ENCODE measurements at places on chromosomes 11 and 22.
A peak's percentile ranks its signal among the peaks of the same experiment; 100 is the strongest.

DNA sequence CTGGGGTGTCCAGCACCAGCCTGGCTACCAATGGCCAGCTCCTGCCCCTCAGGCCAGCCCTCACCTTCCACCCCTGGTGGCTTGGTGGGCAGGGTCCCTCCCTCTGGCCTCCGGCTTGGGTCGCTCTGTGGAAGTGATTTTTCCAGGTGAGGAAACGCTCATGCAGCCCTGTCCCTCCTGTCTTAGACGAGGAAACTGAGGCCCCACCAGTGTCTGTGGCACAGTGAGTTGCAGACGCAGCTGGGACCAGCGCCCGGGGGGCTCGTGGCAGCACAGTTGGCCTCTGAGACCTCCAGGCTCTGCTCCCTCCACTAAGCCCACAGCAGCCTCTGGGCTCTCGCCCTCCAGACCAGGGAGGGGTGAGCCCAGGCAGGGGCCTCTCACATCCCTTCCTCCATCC is 6.2 kb downstream of the B3GAT1 start:
- no peak for DNase-seq

- no peak for DNase-seq
Observed at GRCh38 chr11:115462004-115462541, 42.1 kb downstream of the CADM1 start.

DNA sequence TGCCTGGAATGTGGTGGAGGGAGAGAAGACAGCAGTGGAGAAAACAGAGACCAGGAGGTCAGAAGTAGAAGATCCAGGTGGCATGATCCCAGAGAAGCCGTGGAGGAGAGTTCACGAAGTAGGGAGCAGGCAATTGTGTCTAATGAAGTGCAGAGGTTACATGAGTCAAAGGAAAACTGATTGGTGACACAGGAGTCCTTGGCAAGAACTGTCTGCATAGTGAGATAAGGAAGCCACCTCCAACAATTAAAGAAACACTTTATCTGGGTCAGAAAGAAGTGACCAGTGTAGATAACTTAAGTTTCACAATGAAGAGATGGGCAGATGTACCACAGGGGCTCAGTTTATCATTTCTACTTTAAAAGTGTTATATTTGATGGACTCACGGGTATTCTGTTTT is 57.0 kb upstream of the PTH start:
- DNase-seq: no peak

GRCh38 chr11:121105481-121106195 is 4.6 kb downstream of the TECTA start:
- peak; percentile 28 for DNase-seq

DNA sequence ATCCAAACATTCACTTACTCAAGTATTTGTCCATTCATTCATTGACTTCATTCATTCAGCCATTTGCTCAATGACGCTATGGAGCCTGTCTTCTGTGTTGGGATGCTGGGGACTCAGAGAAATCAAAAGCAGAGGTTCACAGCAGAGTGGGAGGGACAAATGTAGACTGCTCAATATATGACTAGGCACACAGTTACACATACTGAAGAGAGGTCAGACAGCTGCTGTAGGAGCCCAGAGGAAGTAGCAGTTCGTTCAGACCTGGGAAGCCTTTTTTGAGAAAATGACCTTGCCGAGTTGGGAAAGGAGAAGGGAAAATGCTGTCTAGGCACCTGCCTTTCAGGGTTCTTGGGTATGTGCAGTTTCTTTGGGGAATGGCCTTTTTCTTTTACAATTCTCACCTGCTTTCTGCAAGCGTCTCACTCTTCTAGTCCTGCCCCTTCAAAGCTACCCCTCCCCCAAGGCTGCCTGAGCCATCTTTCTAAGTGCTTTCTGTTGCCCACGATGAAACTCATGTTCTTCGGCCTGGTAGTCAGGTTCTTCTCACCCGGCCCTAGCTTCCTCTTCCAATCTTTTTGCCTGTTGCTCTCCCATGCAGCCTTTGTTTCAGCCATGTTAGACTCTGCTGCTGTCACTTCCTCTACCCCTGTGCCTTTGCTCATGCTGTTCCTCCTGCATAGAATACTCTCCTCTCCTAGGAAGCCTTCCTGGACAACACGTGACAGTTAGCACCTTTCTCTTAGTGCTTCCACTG is 4.2 kb upstream of the UVRAG start:
- DNase-seq: no peak

DNA sequence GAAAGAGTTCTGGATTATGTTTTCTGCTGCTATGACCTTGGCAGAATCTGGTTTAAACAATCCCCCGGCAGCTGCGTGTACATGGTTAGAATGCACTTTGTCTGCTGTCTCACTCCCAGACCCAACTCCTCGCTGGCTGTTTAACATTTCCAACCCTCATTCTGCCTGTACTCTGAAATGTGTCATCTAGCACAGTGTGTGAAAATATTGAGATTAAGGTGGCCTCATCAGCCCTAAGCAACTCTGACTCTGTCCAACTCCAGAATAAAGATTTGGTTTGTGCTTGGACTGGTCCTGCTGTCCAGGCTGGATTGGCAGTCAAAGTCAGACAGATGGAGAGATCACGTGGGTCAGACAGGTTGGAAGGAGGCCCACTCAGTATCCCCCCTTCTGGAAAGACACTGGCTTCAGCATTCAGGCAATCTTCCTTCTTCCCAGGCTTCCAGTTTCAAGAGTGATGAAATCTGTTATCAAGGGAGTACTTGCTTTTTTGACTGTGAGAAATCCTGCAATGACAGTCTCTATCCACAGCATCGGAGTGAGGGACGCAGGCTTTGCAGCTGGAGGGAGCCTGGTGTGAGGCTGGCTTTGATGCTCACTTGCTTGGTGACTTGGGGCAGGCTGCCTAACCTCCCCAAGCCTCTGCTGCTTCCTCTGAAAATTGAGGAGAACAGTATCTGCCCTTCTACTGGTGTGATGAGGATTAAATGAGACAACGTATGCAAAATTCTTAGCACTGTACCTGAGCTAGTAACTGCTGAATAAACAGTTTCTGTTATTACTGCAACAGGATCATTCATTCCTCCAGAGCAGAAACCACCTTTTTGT is 29.8 kb downstream of the ABTB2 start:
- DNase-seq: no peak

- no peak for DNase-seq
Observed at GRCh38 chr11:72228229-72228843, 3.8 kb downstream of the INPPL1 start.

- no peak for DNase-seq
Observed at GRCh38 chr11:73233692-73234470, 15.8 kb downstream of the P2RY2 start.

GRCh38 chr11:70552167-70553150 is 154.1 kb downstream of the CTTN start:
- no peak for DNase-seq

- DNase-seq: no peak
Observed at GRCh38 chr11:70757241-70757640, 358.9 kb downstream of the CTTN start.

DNA sequence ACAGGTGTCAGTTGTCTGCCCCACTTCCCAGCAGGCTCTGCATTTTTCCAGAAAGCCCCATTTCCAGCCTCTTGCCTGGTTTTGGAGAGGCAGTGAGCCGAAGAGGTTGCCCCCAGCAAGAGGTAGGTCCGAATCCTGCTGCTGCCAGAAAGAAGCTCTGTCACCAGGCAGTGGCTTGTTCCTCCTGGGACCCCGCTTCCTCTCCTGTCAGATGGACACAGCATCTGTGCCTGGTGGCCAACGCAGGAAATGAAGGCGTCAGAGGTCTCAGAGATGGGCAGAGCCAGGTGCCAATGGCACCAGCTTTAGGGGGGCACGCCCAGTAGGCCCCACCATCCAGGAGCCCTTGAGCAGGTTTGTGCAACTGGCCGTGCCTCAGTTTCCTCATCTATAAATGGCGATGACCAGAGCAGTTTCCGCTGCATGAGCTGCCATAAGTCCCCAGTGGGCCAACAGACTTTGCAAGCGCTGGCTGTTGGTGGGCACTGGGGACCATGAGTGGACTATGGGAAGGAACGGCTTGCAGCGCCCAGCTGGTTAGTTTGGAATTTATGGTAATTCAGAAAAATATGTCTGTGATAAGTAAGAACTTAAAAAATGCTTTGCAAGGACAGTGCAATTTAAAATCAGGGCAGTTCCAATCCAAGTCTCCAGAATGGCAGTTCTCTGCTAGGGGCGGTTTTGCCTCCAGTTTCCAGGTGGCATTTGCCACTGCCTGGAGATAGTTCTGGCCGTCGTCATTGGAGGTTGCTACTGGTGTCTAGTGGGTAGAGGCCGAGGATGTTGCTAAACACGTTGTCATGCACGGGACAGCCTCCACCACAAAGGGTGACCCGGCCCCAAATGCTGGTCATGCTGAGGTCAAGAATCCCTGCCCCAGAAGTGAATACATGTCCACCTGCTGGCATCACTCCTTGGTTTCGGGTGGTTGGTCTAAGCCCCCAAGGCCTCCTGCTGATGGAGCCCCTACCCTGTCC is 2.3 kb upstream of the OSBPL5 start:
- no peak for DNase-seq

GRCh38 chr11:15650105-15650938 is 535.6 kb downstream of the INSC start:
- DNase-seq: peak; percentile 96

GRCh38 chr11:44310463-44311272 is 729 bp upstream of the ALX4 start:
- no peak for DNase-seq

DNA sequence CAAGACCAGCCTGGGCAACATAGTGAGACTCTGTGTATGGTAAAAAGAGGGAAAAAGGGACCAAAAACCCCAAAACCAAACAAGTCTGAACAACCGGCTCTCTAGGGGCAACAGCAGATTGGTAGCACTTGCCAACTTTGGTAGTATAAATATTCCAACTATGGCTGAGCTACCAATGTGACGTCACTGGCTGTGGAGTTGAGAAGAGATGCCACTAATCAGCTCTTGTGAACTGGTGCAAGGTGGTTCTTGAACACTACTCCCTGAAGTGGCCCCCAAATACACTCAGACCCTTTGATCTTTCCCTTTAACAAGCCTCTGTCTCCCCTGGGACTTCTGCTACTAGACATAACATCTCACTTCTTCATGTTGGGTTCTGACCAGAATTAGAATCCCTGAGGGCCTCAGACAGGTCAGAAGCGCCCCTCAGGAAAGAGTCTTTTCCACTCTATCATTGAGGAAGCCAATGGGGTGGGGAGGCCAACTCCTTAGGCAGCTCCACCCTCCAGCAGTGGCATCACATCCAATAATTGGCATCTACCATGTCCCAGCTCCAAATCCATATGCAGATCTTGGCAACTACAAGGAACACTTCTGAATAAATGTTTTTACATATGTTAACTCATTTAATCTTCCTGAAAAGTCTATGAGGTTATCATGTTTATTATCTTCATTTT is 49.2 kb downstream of the RPL27A start:
- no peak for DNase-seq

DNA sequence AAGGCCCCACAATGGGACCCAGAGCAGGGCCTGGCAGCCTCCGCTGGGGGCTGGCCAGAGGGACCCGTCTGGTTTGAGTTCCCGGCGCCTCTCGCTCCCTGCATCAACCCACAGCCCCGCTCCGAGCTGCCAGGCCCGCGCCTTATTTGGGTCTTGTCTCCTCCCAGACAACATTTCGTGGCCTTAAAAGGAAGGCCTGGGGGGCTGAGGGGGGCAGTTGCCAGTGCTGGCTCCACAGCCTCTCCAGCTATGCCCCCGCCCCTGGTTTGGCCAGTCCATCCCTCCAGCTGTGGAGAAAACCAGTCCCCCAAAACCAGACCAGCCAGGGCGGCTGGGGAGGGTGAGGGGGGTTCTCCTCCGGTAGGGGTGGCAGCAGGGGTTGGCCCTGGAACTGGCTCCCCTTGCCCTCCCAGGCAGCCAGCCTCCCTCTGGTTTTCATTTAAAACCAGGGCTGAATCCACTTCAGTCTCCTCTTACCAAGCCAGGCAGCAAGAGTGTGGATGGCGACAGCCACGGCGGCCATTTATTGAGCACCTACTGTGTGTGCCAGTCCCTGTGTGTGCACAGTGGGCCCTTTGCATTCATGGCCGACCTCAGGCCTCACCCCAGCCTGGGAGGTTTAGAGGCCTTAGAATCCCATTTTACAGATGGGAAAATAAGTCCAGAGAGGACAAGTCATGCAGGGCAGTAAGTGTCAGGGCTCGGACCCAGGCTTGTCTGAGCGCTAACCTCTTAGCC is 18.6 kb downstream of the EMID1 start:
- DNase-seq: no peak

DNA sequence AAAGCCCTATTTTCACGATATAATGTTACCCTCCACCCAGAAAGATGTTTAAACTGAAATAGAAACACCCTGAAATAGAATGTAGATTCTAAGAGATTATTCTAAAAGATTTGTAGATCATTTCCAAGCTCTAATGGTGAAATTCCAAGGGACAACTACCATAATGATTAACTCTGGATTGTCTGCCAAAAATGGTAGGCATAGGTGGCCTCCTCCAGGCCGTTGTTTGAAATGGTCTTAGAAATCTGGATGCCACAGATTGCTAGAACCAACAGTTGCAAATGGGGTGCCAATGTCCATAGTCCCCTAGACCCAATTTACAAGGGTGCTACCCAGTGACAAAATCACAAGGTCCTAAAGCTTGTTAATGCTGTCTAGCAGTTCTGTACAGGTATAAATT is 6.7 kb upstream of the SLC6A5 start:
- no peak for DNase-seq

DNA sequence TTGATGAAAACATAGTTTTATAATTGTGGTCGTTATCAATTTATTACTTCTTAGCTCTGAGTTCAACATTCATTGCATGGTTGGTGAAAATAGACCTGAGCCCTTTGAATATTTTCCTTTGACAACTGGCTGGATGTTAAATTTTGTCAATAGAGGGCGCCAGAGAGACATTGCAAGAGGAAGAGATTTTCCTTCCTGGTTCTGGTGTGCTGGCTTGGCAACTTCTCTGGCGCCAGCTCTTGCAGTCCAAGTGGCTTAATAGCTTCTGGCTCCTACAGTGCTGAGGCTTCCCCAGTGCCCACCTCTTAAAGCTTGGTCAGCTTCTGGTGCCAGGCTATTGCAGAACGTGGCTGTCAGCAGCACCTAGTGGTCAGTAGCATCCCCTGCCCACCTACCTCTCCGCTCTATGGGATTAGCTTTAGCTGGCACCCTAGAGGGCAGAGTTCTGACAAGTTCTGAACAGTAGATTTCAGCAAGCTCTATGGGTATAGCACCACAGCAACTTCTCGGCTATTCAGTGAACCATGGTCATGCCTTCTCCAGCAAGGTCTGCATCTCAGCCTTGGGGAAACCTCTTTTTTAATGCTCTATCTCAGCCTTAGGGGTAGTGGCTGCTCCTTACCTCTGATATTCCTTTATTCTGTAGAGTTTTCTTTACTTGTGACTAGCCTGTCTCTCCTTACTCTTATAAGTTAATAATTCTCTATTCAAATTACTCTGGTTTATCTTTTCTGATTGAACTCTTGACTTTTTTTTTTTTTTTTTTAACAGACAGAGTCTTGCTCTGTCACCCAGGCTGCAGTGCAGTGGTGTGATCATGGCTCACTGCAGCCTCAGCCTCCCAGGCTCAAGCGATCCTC is 59.4 kb downstream of the ACER3 start:
- DNase-seq: peak; percentile 75

DNA sequence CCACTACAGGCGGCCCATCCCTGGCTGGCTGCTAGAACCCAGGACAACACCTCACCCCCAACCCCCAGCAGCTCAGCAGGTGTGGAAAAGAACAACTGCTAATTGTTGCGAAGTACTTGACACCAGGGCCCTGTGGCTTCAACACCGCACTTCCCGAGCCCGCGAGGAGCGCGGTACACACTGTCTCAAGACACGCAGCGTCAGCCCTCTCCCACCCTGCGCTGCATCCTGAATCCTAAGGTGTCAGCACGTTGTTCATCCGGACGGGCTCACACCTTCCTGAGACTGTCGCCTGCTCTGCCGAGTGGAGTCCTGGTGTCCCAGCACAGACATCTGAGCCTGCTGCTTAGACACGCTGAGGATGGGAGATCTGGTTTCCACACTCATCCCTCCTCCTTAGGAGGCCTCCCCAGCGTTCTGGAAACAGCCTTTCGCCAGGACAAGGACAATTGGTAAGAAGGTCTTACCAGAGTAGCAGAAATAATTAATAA is 1336.2 kb downstream of the BRD1 start:
- no peak for DNase-seq
